ENCODE measurements at places on chromosomes 3 and 15.

DNA sequence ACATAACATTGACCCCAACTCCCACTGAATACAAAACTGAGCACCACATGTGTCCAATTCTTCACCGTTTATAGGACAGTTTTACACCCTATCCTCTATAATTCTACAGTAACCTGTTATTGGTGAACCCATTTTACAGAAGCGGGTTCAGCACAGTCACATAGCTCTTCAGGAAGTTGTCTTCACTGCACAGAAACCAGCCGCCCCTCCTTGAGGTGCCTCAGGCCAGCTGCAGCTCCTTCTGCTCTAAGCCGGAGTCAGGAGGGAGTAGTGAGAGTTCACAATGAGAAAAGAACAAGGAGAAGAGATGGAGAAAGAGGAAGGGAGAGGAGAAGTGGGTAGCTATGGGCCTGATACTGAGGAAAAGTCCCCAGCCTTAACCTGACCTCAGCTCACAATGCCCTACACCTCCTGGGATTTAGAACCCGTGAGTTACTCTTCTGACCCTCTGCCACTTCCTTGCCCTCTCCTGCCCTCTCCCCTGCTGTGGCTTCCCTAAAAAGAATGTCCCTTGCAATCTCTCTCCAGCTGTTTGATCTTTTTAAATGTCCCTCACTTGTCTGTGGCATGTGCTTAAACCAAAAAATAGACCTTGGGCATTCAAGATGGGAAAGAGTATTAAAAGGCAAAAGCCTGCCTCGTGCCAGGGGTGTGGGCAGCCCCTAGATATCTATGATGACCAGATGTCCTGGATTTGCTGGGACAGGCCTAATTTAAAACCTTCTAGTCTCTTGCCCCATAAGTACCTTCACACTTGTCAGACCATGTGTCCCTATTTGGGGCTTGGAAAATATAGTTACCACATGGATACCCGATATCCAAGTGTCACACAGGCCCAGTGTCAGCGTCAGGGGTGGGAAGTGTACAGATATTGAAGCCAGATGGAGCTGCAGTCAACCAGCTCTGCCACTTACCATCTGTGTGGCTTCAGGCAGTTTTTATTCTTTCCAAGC lies 71.3 kb upstream of the HES1 start:
- no peak for DNase-seq

GRCh38 chr3:113245761-113246161 lies 34.4 kb downstream of the BOC start:
- DNase-seq: peak; percentile 56

DNA sequence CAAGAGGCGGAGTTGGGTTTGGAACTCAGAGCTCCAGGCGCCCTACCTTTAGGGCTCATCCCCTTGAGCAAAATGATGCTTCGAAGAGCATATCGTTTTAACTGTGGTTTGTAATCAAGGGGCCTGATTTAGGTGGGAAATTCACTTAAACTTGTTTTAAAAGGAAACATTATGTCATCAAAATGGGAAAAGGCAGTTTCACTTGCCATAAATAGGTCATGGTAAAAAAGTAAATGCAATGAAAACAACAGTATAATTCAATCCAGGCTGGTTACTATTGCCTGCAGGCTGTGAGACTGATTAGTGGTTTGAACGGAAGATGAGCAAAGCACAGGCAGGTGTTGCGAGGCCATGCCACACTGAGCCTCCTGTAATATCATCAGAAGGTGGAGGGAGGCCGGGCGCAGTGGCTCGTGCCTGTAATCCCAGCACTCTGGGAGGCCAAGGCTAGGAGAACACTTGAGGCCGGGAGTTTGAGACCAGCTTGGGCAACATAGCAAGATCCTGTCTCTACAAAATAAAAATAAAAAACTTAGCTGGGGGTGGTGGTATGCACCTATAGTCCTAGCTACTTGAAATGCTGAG lies 2.1 kb downstream of the HDAC11 start:
- DNase-seq: no peak

- DNase-seq: peak; percentile 31
Observed at GRCh38 chr3:69181592-69182211, 59.3 kb upstream of the LMOD3 start.

GRCh38 chr3:134314588-134315285 lies 59.5 kb downstream of the AMOTL2 start:
- no peak for DNase-seq

- no peak for DNase-seq
Observed at GRCh38 chr3:42892807-42893206, 13.1 kb upstream of the ZNF662 start.

DNA sequence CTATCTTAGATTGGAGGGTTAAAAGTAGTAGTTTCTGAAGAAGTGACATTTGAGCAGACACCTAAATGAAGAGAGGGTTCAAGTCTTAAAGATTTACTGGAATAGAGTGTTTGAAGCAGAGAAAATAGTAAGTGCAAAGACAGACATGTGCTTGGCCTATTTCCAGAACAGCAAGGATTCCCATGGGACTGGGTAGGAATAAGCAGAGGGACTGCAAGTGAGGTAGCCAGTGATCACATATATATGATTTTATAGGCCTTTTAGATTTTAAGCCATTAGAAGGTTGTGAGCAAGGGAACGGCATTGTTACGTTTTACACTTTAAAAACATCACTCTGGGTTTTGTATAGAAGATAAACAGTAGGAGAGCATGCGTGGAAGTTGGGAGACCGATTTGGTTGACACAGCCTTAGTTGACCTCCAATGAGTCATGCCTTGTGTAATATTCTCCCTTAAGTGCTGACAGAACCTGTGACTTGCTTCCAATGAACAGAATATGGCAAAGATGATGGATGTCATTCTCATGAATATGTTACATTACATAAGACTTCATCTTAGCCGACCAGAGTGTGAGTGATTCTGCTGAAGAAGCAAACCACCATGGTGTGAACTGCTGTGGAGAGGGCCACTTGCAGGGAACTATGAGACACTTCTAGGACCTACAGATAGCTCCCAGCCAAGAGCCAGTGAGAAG lies 37.1 kb upstream of the SLC4A7 start:
- peak; percentile 82 for DNase-seq

DNA sequence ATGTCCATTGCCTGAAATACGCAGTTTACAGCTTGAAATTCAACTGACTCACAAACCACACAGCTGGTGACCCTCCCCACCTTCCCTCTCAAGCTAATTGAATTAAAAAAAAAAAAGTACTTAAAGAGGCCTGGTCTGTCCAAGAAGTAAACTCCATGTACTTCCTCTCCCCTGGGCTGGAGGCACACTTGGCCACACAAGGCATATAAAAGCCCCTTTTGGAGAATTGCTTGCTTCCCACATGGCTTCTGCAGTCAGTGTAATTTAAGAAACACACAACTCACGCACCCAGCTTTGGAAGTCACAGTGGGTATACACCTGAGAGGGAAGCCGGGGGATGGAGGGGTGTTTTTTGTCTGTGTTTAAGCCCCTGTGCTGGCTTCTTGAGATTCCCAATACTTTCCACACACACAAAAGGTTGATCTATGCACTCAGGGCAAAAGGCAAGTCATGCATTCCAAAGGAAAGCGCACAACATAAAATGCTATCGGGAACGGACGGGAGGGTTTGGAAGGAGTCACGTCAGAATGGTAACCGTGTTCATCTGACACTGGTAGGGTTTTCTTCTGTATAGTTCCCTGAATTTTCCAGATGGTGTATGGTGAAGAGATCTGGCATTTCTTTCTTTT lies 106.6 kb upstream of the ALDH1A3 start:
- DNase-seq: no peak

- no peak for DNase-seq
Observed at GRCh38 chr3:194237110-194237509, 101.2 kb downstream of the HES1 start.

GRCh38 chr3:123113889-123114450 lies 47.1 kb downstream of the PDIA5 start:
- DNase-seq: no peak

DNA sequence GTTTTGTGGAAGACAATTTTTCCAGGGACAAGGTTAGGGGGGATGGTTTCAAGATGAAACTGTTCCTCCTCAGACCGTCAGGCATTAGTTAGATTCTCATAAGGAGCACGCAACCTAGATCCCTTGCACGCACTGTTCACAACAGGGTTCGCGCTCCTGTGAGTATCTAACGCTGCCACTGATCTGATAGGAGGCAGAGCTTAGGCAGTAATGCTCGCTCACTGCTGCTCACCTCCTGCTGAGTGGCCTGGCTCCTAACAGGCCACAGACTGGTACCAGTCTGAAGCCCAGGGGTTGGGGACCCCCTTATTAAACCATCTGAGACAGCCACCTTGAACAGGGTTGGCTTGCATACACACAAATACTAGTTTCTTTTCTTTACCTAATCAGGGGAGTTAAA lies 13.5 kb upstream of the IMPG2 start:
- DNase-seq: no peak

DNA sequence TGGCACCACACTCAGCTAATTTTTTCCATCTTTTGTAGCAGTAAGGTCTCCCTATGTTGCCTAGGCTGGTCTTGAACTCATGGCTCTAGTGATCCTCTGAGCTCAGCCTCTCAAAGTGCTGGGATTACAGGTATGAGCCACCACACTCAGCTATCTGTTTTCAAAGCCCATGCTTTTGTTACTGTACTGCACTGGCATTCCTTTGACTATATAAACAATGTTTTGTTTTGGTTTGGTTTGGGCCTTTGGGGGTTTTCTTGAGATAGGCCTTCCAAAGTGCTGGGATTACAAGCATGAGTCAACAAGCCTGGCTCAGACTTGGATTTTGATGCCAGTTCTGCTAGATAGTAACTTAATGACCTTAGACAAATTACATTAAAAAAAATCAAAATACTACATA lies 89.7 kb upstream of the GK5 start:
- peak; percentile 60 for DNase-seq

GRCh38 chr3:64255741-64256340 lies 30.6 kb upstream of the PRICKLE2 start:
- DNase-seq: no peak

DNA sequence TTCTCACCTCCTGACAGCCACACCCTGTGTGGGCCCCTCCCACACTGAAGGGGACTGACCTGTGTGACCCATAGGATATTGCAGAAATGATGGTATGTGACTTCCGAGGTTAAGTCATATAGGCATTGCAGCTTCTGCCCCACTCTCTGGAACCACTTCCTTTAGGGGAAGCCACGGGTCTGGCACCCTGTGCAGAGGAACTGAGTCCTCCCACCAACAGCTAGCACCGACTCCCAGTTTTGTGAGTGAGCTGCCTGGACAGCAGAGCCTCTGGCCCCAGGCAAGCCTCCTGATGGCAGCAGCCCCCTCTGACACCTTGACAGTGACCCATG lies 24.6 kb upstream of the SLC6A6 start:
- no peak for DNase-seq

- no peak for DNase-seq
Observed at GRCh38 chr3:8713901-8714759, 19.5 kb upstream of the CAV3 start.

GRCh38 chr3:73258057-73258456 lies 196.6 kb downstream of the EBLN2 start:
- no peak for DNase-seq

GRCh38 chr3:127210654-127210943 lies 17.7 kb downstream of the PRR23E start:
- no peak for DNase-seq

- DNase-seq: peak; percentile 70
Observed at GRCh38 chr15:88649286-88649733, 10.5 kb downstream of the ISG20 start.

DNA sequence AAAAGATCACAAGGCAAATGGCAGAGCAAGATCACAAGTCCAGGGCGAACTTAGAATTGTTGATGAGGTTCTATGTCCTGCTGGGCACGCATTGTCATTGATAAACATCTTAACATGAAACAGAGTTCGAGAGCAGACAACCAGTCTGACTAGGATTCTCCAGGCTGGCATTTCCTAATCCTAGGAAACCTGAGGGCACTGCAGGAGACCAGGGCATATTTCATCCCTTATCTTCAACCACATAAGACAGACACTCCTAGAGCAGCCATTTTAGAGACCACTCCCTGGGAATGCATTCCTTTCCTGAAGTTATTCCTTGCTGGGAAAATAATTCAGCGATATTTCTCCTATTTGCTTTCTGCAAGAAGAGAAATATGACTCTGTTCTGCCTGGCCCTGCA lies 1199.9 kb downstream of the SI start:
- DNase-seq: no peak

- DNase-seq: peak; percentile 37
Observed at GRCh38 chr3:193768070-193768394, 175.0 kb downstream of the OPA1 start.

- DNase-seq: no peak
Observed at GRCh38 chr15:65056868-65057548, 10.8 kb downstream of the RASL12 start.

DNA sequence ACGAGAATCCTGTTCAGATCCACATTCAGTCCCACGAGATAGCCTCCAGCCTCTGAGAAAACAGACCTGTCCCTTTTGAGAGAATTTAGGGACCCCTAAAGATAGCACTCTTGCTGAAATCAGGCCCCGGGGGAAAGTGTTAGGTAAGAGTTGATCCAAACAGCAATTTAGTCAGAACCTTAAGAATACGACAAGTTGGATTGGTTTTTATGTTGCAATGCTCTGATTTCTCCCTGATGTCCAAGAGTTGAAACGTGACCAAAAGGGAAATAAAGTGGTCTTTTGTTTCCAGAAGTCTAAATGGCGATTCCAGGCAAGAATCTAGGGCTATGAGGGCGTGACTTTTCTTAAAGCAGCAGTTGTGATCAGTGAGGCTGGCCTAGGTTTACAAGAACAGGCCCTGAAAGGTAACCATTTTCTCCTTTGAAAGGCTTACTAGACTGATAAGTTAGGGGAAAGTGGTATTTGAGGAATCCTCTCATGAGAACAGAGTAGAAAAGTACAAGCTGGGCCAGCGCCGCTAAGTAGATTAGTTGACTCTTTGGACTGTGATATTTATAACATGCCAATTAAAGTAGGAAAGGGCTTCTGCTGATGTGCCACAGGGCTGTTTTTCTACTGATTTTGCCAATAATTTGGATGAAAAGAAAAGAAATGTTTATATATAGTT lies 4.9 kb downstream of the MAN2A2 start:
- DNase-seq: no peak

DNA sequence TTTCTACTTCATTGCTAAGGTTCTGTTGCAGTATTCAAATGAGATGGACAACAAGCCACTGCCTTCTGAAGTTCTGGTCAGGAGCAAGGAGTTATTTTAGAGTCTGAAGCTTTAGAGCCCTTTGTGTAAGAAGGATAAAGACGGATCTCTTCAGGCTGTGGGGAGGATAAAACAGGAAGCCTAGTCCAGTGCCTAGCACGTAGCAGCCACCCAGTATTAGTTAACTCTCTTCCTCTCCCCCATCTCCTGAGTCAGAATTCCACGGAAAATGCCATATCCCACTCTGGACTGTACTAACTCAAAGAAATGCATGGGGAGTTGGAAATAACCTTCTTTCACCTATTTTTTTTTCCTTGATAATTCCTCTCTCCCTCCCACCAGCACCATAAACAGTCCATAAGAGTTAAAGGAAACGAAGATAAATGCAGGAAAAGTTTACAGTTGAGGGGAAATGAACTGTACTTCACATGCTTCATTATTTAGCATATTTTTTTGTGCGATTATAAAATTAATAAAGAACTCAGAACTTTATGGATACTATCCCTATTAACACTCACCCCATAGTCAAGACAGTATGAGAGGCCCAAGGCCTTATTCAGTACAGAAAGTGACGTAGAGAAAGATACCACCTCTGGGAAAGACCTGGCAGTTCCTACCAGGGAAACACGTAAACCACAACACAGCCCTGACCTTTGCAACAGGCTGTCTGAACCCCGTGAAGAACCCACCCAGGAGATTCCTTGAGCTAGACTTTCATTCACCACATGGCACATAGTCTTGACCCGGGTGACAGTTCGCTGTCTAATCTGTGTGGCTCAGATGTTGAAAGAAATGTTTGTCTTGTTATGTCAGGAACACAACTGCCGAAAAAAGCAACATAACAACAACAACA lies 9.2 kb downstream of the IGF2BP2 start:
- DNase-seq: no peak
